ENCODE measurements at places on chromosomes 16 and 17.

GRCh38 chr17:8079291-8080207 is 8.0 kb downstream of the ALOX12B start:
- DNase-seq: peak; percentile 73

DNA sequence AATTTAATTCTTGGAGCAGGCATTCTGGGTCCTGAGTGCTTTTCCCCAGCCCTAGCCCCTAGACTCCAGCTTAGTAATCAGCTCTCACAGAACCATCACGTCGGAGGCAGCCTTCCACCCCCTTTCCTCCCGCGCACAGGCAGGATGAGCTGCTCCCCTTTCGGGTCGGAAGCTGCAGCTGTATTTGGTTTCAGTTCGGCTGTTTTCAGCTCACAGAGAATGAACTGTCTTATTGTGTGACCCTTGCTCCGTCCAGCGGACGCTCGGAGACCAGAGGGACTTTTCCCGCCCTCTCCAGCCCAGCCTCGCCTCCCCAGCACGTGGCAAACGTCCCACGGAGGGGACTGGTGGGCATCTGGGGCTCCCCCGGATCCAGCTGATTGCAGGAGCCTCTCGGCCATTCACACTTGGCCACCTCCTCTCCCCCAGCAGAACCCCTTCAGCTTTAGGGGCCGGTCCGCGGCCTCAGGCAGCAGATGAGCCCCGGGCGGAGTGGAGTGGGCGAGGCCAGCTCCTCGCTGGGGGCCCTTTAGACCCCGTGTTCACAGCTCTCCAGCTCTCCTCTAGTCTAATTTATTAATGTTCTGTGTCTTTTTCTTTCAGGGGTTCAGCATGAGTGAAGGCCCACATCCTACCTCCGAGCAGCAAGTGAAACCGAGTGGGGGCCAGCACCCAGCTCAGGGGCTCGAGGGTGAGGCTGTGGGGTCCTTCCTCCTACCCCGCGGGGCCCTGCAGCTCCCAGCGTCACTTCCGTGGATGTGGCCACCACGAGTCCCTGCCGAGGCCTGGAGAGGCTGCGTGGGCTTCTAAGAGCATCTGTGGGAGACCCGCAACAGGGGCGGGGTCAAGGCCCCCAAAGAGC is 863 bp upstream of the UTS2R start:
- DNase-seq: no peak

DNA sequence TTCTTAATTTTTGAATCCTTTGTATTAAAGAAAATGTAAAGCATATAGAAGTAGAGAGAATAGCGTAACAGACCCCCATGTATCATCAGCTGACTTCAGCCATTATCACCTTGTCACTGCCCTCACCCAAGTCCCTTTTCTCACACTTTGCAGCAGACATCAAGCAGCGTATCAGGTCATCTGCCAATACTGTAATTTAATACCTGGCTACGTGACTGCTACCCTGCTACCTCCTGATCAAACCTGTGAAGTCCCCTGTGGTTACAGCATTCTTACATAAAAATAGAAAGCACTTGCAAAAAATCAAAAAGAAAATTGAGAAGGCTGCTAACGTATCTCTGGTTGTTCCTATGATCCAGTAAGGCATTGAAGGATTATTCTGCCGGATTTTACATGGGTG is 96.4 kb downstream of the PLCG2 start:
- no peak for DNase-seq

- DNase-seq: no peak
These were observed 2.7 kb upstream of the CTRB1 start for GRCh38 chr16:75216127-75216526.

DNA sequence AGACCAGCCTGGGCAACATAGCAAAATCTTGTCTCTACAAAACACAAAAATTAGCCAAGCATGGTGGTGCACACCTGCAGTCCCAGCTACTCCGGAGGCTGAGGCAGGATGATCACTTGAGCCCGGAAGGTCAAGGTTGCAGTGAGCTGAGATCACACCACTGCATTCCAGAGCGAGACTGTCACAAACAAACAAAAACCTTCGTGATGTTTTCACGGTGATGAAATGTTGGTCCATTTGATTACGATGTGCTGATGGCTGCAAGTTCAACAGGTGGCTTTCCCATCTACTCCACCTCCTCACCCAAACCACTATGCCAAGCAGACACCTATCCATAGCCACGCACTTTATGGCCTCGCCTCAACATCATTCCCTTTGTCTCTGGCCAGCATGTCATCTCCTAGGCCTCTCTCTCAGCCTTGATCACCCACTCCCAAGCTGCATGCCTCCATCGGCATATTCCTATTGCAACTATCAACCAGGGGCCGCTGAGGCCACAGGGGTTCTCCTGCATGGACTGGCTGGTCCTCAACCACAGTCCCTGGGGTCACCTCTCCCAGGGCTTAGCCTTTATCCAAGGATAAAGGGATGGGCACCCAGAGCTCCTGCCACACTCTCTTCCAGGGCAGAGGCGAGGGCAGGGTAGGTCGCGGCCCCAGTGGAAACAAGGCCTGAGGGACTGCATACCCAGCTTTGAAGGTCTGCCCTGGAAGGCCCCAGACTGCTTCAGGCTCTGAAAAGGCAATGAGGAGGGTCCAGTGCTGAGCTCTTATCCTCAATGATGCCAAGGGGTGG is 17.1 kb upstream of the ALOX15B start:
- no peak for DNase-seq

DNA sequence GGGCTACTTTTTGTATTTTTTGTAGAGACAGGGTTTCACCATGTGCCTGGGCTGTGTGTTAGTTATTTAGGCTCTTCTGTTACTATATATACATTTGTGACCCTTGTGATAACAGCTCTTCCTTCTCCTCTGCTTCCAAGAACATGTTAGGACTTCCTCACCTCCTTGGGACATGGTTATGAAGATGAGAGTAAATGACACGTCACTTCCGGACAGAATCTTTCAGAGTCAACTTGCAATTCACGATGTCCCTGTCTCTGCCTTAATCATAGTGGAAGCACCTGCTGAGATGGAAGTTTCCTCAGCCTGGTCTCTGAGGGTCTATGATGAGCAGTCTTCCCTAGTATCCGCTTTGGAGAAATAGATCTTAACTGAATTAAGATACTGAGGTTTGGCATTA is 42.9 kb downstream of the CCDC42 start:
- DNase-seq: no peak

DNA sequence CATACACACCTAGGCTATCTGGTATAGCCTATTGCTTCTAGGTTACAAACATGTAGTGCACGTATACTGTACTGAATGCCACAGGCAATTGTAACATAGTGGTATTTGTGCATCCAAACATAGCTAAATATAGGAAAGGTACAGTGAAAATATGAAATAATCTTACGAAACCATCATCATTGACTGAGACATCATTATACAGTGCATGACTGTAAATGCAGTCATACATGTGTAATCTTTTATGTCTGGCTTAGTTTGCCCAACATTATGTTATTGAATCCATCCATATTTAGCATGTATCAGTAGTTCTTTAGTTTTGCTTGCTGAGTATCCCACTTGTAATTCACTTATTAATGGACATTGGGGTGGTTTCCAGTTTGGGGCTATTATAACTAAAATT is 124.9 kb downstream of the CYLD start:
- DNase-seq: no peak

DNA sequence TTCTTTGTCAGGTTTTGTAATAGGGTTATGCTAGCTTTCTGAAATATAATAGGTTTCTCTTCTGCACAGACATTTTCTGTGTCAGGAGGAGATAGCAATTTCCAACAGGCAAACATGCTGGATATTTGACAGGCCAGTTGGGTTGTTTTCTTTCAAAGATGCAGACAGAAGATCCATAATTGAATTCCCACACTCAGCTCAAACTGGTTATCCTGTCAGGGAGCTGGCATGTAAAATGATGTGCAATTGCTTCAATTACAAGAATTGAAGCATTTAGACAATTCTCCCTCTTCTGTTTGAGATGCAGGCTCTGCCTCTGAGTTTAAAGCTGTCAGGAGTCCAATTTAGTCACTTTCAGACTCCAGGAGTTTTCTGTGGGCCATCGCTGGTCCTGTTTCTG is 146.2 kb upstream of the ZKSCAN2 start:
- no peak for DNase-seq

DNA sequence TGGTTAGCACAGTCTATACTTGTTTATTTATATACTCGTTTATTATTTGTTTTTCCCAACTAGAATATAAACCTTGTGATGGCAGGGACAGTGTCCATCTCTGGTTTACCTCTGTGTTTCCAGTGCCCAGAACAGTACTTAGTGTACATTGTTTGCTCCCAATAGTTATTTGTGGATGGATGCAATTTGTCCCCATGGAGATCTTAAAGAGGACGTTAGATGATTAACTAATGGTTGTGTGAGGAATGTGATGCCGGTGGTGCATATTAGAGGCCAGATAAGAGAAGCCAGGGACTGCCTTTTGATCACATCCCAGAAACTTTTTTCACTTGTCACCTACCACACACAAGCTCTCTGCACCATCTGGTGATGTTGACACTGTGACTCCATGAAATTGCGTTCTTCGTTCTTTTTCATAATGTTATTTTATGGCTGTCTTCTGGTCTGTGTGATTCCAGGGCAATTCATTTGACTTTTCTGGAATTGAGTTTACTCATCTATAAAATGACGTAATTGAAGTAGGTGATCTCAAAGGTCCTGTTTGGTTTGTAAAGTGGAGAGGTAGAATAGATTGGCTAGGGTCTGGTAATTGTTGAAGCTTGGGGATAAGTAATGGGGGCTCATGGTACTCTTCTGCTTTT is 1.2 kb downstream of the COX10 start:
- DNase-seq: peak; percentile 9

GRCh38 chr17:62164747-62165722 is 100.0 kb upstream of the MED13 start:
- DNase-seq: peak; percentile 63
